ENCODE measurements at places on chromosomes 3 and 15.

GRCh38 chr15:57553526-57553925 lies 38.2 kb upstream of the MYZAP start:
- no peak for DNase-seq

GRCh38 chr15:73990250-73991005 lies 1.7 kb downstream of the STOML1 start:
- no peak for DNase-seq

DNA sequence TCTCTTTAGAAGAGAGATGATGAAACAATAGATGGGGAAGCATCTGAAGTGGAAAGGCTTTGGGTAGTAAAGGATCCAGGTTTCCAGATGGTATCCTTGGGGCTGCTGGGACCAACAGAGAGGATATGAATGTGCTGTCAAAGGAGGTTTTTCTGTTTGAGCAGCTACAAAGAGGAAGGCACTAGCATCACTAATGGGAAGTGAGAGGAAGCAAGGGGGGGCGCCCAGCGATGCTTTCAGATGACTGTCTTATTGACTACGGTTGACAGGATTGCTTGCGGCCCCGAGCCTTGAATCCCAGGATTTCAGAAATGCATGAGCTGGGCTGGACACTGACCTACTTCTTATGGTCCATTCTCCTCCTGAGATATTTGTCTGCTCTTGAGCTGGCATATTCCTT lies 103.8 kb upstream of the GALNT15 start:
- no peak for DNase-seq

DNA sequence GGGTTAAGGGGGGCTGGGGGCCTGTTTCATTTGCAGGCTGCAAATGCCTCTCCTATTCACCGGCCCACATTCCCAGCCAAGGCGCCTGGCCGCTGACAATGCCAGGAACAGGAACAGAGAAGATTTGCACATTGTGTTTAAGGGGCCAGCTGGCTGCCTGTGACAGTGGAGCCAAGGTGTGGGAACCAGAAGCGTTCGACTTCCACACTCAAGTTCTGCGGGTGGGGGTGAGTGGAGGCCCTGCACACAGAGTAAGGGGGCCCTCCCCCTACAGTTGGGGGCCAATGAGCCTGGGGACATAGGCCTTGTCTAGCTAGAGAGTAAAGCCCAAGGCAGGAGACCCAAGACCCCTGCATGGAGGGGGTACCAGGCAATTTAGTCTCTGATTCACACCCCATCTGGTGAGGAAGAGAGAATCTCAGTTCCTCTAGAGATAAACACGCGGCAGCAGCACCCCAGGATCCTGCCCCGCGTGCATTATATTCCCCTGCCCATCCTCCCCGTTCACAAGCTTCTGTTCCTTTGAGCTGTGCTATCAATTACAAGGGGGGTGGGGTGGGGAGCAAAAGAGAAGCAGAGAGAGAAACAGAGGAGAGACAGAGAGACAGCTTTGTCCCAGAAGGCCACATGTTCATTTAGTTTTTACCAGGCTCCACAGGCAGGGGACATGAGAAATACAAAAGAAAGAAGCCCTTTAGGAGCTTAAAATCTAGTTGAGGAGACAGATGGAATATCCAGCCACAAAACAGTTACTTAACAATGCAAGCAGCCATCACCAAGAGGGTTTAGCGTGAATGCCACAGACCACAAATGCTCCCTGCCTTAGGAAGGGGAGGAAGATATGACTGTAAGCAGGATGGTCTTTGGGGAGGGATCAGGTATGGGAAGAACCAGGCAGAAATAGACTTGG lies 9.2 kb downstream of the IGDCC3 start:
- peak; percentile 14 for DNase-seq

DNA sequence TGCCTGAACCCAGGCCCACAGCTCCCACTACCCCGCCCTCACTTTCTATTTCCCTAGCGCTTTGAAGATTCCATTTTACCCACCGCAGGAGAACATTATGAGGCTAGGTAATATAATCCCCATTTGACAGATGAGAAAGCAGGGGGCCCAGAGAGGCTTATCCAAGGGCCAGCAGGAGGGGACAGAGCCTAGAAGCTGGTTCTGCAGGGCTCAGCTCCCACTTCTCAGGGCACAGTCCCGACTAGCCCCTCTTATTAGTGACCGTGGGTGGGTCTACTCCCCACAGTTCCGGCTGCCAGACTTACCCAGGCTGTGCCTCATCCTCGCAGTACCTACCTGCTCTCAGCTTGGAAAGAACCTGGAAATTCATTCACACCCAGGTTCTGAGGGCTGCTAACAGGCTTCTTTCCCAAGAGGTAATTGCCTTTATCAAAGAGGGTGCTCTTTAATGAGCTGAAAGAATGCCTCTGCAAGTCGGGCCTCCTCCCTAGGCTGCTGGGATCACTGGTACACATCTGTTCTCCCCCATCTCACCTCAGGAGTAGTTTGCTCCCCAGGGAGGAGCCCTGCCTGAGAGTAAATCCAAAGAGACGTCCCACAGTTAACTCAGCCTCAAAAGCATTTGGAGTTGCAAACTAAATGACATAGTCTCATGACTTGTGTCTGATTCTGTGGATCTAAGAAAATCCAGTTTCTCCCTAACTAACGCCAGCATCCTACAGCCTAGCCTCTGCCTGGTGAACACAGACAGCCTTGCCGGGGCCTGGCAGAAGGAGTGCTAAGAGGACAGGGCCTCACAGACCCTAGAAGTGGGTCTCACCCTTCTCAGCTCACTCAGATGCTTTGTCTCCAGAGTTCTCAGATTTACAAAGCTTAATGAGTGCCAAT lies 125.0 kb downstream of the CHSY1 start:
- no peak for DNase-seq

- no peak for DNase-seq
These were observed 28.7 kb upstream of the B3GNT5 start for GRCh38 chr3:183224180-183224970.

DNA sequence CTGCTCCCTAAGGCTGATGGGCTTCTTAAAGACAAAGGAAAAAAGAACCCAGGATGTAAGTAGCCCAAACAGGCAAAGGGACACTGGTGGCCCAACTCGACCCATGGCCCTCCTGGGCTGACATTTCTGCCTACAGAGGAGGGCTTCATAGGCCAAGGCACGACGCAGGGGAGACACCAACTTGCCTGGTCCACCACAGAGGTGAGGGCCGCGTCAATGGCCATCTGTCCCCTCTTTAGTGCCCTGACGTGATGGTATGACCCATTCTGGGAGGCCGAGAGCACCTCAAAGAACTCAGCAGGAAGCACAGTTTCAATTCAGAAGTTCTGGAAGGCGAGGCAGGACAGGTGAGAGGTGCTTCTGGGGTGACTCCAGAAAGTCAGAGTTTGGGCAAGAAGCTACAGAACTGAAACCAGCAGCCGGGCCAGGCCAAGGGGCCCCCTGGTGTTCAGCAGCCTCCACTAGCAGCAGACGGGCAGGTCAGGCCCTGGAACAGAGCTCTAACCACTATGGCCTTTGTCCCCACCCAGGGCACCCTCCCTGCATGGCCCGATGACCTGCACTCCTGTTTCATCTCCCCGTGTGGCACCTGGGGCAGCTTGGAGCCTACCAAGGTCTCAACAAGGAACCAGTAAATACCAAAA lies 45.1 kb downstream of the HMCES start:
- DNase-seq = no peak

DNA sequence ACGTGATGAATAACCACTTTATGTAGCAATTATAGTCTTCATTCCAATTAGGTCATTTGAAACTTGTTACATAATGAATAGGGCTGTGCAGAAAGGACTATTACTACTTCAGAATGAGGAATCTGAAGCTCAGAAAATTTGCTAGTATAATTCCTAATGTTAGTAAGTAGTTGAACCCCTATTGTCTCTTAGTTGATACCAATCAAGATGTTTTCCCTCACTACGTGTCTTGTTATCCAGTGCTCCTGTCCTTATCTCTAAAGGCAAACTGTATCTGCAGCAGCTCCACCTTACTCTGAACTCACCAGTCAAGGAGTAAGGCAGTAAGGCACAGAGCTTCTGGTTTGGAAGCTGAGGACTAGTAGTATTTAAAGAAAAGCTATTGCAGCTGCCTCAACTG lies 32.0 kb downstream of the RAB11A start:
- DNase-seq = no peak

GRCh38 chr3:105913616-105914015 lies 44.8 kb upstream of the CBLB start:
- no peak for DNase-seq

- no peak for DNase-seq
These were observed 131.2 kb upstream of the TRIM42 start for GRCh38 chr3:140546649-140547048.
